ENCODE measurements at places on chromosomes 1 and 21. TPM values are rescaled to one million over a fixed set of nuclear protein-coding genes. Genes with fewer than 3 reads are reported as not detected.

GRCh38 chr1:101291562-101292380 is 55.0 kb downstream of the S1PR1 start:
- DNase-seq: no peak

The DMBX1 gene
- polyA plus RNA-seq: not detected

The CLCA4 gene
- polyA plus RNA-seq: not detected

GRCh38 chr1:94819238-94819944 is 766 bp upstream of the SLC44A3 start:
- DNase-seq: no peak

DNA sequence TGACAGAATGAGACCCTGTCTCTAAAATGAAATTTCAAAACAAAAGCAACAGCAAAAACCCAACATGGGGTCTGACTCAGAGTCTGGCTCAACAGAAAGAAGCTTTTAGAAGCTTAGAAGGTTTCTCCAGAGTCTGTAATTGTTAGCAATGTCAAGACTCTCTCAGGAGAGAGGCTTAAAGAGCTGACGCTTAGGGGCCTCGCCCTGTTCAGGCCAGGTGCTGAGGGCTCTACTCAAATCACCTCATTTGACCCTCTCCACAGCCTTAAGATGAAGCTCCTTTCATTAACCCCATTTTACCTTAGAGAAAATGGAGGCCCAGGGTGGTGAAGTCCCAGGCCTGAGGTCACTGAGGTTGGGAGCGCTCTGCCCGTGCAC is 5.3 kb upstream of the KIF17 start:
- DNase-seq: no peak

The EIF2D gene
- 85.9 TPM for polyA plus RNA-seq

DNA sequence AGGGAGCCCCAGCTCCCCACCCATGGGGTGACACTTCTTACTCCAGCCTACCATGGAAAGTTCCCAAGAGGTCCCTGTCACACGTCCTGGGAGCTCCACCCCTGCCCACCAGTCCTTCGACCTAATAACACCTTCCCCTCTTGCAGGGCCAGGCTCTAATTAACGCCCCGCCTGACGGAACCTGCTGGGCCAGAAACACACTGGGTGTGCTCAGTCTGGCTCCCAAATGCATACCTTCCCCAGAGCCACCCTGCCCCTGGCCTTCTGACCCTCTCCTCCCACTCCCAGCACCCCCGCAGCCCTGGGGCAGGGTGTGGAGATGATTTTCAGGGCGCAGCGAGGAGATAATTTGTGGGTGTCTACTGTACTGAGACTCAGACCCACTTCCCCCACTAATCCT is 20.6 kb downstream of the PGLYRP3 start:
- DNase-seq: no peak

DNA sequence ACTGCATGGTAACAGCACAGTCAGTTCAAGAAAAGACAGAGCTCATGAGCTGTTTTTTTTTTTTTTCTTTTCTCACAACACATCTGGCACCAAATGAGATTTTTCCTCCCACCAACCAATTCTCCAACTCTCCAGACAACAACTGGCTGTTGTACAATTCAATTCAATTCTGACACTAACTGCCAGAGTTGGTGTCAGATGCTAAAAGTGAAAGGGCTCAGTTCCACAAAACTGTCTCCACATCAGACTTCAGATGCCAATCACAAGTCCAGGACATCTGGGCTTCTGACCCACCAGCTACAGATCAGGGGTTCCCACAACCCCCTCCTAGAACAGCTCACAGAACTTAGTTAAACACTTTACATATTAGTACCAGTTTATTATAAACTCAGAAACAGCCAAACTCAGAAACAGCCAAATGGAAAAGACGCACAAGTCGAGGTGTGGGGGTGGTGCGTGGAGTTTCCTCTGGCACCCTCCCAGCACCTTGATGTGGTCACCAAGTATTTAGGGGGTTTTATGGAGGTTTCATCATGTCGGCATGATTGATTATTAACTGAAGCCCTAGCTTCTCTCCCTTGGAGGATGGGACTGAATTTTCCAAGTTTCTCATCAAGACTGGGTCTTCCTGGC is 39.2 kb upstream of the LRRC8D start:
- no peak for DNase-seq

- DNase-seq: no peak
Measured at GRCh38 chr1:20381045-20381641, 90.5 kb downstream of the VWA5B1 start.

The SLX9 gene
- polyA plus RNA-seq: 13.4 TPM

The BTBD19 gene
- 7.4 TPM for polyA plus RNA-seq

The RAB42 gene
- 2.3 TPM for polyA plus RNA-seq

The FAM177B gene
- not detected for polyA plus RNA-seq

DNA sequence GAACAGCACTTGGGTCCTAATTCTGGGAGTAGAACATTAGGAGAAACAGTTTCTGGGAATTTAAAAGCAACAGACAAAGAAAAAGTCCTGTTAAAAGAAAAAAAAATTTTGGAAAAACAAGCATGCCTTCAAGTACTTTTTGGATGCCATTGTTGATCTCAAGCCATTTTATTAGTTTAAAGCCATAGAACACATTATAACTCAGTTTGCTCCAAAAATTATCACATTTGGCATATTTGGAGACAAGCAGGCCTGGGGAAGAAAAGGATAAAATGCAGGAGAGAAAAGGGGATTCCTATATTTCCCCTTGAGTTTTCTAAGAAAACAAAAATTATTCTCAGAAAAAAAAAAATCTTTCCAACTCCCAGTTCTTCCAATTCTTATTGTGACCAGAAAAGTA is 146.8 kb downstream of the TENT5C start:
- no peak for DNase-seq

The SLAMF7 gene
- 0.28 TPM for polyA plus RNA-seq

DNA sequence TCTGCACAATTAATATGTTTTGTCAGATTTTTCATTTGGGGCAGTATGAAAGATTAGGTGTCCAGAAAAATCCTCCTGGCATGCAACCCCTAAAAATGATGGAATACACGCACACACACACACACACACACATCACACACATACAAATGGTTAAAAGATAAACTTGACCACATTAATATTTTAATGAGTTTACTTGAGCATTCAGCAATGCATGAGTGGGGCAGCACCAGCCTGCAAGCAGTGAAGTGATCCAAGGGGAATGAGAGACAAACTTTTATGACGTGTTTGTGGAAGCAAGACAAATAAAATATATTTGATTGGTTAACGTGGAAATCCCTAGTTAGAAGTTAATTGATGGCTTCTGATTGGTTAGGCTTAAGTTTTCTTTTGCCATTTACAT is 29.1 kb upstream of the SOAT1 start:
- DNase-seq: no peak

- DNase-seq: no peak
Measured at GRCh38 chr1:224542783-224543440, 73.2 kb upstream of the CNIH3 start.

GRCh38 chr1:234866007-234866866 is 256.3 kb upstream of the IRF2BP2 start:
- no peak for DNase-seq

- DNase-seq: no peak
Measured at GRCh38 chr21:19999369-20000272, 998.6 kb upstream of the NCAM2 start.

The TMCO4 gene
- polyA plus RNA-seq: 17.8 TPM

The FCGR3A gene
- 1.9 TPM for polyA plus RNA-seq

The RNU1-1 gene
- polyA plus RNA-seq: not detected

The DUSP10 gene
- polyA plus RNA-seq: 3.4 TPM

DNA sequence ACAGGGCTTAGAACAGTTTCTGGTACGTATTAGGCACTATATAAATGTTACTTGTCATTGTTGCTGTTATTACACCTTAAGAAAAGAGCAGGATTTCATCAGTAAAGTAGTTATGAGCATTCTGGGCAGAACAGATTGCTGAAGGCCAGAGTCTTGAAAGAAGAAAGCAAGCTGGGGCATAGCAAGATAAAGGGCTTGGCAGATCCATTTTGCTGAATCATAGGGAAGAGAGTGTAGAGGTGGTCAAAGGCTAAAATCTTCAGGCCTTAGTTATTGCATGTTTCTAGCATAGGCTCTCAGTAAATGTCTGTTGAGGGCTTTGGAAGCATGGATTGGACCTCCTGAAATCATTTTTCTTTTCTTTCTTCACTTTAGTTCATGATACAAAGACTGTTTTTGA is 67.5 kb downstream of the PLA2G4A start:
- no peak for DNase-seq

The OR6K3 gene
- 0.07 TPM for polyA plus RNA-seq

- DNase-seq: no peak
Measured at GRCh38 chr1:12530462-12531178, 87.4 kb downstream of the DHRS3 start.

GRCh38 chr1:45317166-45317565 is 9.5 kb upstream of the HPDL start:
- DNase-seq: no peak

DNA sequence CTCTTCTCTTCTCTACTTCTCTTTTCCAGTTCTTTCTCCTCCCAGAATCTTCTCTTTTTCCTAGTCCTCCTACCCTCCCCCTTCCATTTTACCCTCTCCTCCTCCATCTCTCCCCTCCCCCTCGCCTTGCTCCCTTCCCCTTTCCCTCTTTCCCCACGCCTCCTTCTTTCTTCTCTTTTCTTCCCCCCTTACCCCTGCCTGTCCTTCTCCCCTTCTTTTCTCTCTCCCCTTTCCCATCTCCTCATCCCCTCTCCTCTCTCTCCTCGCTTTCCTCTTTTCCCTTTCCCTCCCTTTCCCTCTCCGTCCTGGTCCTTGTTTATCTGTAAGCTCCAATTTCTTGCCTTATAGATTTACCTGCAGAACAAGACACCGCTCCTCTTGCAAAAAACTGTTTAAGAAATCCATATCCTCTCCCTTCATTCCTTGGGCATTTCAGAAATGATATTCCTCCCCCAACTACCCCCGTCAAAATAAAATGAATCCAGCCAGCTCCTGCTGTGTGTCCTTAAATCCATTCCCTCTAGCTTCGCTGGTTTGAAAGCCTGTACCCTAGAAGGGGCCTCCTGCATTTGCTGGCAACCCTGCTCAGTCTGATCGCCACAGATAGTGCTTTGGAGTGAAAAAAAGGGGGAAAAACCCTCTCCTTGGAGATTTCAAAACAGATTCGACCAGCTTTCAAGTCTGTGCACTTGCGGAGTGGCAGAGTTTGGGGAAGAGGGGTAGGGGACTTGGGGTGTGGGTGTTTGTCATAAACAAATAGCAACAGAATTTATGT is 89.4 kb downstream of the PAPPA2 start:
- DNase-seq: no peak

The KCNJ9 gene
- polyA plus RNA-seq: 0.12 TPM

The MFAP2 gene
- polyA plus RNA-seq: 186 TPM

Data from right renal cortex interstitium (tissue), 3 donors.